ENCODE measurements at places on chromosomes 5 and 9.

DNA sequence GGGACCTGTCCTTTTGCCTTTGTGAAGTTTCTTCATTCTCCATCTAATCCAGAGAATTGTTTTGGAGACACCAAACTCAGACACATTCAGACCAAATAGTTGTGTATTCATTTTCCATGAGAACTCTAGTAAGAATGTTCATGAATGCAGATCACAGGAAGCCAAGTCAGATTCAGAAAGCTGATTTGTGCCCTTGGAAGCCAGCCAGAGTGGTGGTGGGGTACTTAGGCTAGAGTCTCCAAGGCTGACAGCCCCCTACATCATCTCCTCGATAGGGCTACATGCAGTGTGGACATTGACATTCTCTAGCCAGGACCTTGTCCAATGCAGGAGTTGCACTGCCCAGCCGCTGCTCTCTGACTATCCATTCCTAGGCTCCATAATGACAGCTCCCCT, 137.6 kb downstream of the UGCG start:
- no peak for DNase-seq

GRCh38 chr5:168786147-168786546, 207.0 kb upstream of the PANK3 start:
- no peak for DNase-seq

DNA sequence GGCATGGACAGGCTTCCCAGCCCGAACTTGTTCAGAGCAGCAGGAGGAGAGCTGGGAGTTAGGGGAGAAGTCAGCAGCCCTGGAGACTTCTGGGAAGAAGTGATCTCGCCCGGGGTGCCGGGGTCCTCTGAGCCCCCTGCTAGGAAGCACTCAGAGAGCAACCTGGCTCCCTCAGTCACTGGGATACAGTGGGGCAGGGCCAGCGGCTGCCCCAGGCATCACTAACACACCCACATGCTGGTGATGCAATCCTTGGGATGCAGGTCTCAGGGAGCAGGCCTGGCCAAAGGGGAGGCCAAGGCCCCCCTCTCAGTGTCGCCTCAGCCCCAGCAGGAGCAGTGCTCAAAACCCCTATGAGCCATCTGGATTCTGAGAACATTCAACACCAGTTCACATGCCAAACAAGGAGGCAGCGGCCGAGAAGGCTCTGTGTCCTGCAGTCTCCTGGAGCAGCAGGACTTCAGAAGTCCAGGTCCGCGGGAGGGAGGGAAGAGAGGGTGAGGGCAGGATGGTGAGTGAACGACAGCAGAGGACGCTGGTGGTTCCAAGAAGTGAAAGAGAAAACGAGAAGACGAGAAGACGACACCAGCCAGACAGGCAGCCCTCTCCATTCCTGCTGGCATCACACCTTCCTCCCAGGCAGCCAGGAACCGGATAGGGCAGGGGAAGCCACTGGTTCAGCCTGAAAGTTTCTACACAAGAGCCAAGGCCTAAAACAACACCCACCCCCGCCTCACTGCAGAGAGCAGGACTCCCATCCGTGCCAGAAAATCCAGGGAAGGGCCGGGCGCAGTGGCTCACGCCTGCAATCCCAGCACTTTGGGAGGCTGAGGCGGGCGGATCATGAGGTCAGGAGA, 2.3 kb downstream of the PNPLA7 start:
- DNase-seq: no peak

DNA sequence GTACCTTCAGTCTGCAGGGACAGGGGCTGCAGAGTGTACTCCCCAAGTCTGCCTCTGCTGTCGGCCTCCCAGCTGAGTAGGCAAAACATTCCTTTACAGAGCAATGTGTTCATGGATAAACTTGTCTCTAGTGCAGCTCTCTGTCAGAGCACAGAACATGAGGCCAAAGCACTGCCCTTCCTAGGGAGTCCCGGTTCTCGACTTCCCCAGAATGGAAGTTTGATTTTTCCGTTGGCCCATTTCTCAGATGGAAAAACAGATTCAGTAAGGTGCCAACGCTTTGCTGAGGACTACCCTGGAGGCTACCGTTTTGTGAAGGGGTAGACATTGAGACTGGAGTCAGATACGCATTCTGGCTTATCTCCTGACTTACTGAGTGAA, 422 bp upstream of the TRIM32 start:
- DNase-seq: no peak

DNA sequence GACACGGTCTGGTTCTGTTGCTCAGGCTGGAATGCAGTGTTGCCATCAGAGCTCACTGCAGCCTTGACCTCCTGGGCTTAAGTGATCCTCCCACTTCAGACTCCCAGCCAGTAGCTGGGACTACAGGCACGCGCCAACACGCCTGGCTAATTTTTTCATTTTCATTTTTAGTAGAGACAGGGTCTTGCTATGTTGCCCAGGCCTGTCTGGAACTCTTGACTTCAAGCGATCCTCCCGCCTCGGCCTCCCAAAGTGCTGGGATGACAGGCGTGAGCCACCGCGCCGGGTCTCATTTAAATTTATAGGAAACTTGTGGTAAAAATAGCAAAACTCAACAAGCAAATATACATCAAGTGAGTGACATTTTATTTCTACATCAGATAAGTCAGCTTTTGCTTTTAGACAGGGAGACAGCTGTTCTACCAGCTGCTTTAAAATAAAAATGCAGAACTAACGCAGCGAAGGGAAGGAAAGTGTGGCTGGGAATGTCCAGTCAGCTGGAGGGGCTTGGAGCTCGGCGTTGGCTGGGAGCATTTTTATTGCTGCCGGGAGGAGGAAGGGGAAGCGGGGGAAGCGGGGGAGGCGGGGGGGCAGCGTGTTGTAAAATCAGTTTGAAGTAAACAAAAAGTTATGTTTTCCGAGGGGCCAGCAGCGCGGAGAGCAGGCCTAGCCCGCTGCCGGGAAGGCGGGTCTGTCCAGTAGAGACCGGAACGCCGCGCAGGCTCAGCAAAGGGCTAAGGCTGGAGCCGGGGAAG, 707 bp upstream of the ZFYVE16 start:
- peak; percentile 41 for DNase-seq

DNA sequence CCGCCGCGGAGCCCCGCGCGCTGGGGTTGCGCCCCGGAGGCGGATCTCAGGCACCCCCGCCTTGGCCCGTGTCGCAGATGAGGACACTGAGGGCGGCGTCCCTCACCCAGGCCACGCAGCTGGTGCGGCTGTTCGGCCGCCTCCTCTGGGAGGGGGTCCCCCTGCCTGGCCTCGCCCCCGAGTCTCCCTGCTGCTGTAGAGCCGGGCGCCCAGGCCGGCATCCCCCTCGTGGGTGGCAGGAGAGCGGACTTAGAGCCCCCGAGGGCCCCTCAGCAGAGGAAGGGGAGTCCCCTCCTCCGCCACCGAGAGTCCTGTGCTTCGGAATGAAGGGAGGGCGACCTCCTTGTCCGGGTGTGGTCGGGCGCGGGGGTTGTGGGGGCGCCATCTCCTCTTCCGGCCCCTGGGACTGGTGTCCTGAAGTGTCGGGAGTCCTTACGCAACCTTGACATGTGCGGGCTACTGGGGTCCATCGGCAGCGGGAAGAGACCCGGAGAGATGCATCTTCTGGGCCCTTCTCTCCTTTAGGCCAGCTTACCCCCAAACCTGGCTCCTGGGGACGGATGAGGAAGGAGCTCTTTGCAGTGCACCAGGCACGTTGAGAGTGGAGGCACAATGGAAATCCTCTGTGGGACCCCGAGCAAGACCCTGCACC, 11.7 kb upstream of the EXOSC2 start:
- DNase-seq: peak; percentile 23

DNA sequence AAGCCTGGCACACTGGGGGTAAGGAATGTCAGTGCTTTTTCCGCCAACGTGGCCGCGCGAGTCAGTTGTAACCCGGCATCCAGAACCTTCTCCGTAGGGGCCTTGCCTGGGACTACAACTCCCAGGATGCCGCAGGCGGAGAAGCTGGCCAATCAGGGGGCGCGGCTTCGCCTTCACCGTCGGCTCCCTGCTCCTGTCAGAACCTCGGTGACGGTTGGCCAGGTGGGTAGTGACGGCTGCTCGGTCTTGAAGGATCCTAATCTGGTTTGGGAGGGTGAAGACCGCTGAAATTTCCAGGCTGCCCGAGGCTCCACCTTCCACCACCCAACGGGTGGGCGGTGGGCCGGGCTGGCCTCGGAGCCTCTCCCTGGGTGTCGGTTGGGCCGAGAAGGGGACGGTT, at the start of gene C5orf58:
C5orf58 (plus strand) TSS at position 200 of the 400 bp plus-strand sequence. CDS start 1,992 bp downstream, outside the sequence.
- DNase-seq: no peak

DNA sequence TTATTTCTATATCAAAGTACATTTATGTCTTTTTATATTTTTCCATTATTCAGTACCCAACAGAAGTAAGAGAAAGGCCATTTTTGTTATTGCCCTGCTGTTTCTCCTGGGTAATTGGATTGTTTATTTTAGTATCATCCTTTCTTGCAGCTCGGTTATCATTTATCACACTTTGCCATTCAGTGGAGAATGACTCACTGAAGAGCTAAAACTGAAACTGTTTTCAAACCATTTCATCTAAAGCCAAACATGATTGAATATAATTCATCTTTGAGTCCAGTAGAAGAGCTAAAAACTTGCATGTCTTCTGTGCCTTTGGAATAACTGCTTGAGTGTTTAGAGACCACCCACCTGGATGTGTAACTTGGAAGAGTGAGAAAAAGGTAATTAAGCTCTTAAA, 139.5 kb upstream of the PRDM9 start:
- no peak for DNase-seq

DNA sequence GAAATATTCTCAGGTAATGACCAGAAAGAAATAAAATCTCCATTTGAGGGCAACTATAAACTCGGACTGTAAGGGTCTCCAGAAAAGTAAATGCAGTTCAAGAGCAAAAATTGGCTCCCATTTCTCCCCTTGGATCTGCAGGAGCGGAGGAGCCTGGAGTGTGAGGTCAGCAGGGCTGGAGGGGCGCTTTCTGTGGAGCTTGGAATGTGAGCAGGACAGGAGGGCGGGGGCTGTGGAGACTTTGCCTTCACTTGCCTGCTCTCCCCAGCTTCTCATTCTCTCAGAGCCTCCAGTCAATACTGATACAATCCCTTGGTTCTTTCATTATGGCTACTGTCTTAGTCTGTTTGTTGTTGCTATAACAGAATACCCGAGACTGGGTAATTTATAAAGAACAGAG, 162.8 kb upstream of the ANKH start:
- DNase-seq: no peak

DNA sequence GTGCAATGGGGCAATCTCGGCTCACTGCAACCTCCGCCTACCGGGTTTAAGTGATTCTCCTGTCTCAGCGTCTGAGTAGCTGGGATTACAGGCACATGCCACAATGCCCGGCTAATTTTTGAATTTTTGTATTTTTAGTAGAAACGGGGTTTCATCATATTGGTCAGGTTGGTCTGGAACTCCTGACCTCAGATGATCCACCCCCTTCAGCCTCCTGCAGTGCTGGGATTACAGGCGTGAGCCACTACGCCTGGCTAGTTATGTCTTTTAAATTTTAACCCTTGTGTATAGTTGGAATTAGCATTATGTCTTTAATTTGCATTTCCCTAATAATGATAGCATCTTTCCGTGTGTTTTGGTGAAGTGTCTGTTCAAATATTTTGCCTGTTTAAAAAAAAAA, 11.5 kb downstream of the GPBP1 start:
- no peak for DNase-seq

DNA sequence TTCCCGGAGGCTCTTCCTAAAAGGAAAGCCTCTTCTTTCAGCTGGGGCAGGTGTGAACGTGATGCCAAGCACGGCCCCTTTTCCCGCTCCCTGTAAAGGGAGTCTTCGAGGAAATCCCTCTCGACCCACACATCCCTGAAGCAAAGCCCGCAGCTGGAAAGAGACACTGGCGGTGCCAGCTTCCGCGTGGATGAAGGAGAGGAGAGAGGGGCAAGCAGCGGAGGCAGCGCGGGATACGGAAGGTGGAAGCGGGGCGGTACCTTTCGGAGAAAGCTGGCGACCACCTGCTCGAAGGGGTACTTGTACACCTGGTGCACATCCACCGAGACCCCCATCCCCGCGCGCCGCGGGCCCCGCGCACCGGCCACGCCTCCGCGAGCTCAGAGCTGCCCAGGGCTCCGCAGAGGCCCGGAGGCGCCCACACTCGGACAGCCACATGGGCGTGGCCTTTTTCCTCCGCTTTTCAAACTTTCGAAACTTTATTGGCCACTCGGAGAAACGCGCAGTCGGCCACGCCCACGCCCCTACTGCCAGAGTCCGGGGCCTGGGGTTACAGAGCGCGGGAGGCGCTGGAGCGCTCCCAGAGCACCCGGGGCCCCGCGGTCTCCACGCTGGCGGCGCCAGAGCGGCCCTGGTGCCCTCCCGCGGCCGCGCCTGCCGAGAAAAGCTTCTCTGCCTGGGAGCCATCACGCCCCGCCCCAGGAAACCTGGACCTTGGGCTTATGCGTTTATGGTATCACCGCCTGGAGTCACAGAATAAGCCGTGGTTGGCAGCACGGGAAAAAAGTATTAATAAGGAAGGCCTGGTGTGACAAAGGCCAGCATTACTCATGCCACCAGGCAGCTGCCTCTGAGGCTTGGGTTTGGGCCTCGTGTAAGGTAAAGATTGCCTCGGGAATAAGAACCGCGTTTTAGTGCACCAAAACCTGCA, at the start of gene PRELID2:
PRELID2 (minus strand) TSS at position 426 of the 931 bp plus-strand sequence; CDS start at position 335, 91 bp downstream.
- peak; percentile 94 for DNase-seq

DNA sequence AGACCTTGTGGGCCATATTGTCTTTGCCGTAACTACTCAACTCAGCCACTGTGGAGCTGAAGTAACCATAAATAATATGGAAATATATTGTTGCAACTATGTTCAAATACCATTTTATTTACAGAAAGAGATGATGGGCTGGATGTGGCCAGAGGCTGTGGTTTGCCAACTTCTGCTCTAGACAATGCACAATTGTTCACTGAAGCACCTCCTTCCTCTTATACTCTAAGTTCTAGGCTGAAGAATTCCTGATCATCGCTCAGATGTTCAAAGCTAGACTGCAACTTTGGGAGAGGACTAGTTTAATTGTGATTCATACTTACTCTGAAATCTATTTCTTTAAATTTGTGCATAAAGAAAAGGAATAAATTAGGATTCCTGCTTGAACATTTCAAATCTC, 245.0 kb downstream of the TAF11L14 start:
- DNase-seq: no peak

GRCh38 chr5:74295676-74296075, 344.9 kb downstream of the ENC1 start:
- DNase-seq: no peak

GRCh38 chr5:1104327-1105006, 7.4 kb downstream of the SLC12A7 start:
- DNase-seq: no peak

Measured in transverse colon (tissue), 4 donors.